ENCODE measurements at places on chromosomes 6 and 20.

GRCh38 chr20:37502654-37503053, 18.4 kb upstream of the NNAT start:
- no peak for ATAC-seq

DNA sequence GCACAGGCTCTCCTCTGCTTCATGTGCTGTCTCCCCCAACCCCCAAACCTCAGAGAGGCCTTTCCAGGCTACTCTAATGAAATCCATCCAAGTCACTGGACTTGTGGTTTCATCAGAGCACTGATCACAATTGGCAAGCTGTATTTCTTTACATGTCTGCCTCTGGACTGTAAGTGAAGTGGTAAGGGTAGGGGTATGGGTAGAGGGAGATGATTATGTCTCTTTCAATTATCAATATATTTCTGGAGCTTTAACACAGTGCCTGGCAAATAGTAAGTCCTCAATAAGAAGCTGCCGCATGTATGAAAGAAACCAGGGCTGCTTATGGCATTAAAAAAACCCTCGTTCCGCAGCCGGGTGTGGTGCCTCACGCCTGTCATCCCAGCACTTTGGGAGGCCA, 5.4 kb downstream of the TRERF1 start:
- no peak for ATAC-seq

DNA sequence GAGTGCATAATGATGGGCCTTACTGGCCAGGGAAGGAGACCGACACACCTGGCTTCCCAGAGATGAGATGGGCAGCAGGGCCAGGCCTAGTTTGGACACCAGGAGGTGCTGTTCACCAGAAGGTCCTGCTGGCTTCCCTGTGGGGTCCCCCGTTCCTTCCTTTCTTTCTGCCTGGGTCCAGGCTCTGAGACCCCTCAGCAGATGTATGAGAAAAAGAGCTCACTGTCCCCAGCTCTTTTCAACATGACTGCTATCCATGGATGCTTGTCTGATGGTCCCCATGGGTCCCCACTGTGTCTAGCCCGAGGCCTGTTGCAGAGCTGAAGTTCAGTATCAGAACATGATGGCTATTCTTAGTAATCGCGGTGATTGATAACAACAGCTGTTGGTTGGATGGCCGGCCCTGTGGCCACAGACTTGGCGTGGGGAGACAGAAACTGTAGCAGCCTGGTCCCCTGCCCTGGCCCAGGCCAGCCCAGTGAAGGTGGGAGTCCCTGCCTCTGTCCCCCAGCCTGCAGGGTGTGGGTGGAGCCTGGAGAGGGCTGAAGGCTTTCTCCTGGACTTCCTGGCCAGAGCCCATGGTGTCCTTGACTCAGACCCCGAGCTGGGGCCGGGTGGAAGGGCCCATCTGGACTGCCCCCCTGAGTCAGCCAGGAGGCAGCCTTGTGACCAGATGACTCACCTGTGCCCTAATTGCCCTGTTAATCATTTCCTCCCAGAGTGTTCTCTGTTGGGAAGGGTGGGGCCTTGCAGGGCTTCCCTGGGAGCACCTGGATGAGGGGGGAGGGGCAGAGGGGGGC, 9.9 kb upstream of the BAK1 start:
- ATAC-seq: peak; percentile 53

DNA sequence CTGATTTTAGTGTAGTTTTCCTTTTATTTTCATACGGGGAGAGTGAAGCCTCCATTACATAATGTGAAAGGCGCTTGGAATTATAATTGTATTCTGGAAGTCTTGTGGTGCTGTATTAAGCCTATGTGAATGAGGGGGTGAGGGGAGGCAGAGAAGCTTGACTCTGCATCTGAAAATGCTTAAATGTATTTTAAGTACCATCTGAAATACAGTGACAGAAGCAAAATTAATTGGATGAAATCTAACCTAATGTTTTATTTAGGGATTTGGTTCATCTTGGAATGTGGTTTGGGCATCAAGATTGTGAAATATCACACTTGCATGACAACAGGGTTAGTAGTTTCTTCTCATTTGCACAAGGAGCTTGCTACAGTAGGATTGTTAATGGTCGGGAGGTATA, 41.2 kb downstream of the TMEM200A start:
- ATAC-seq: no peak

GRCh38 chr20:46093531-46093930, 3.8 kb upstream of the NCOA5 start:
- ATAC-seq: no peak

DNA sequence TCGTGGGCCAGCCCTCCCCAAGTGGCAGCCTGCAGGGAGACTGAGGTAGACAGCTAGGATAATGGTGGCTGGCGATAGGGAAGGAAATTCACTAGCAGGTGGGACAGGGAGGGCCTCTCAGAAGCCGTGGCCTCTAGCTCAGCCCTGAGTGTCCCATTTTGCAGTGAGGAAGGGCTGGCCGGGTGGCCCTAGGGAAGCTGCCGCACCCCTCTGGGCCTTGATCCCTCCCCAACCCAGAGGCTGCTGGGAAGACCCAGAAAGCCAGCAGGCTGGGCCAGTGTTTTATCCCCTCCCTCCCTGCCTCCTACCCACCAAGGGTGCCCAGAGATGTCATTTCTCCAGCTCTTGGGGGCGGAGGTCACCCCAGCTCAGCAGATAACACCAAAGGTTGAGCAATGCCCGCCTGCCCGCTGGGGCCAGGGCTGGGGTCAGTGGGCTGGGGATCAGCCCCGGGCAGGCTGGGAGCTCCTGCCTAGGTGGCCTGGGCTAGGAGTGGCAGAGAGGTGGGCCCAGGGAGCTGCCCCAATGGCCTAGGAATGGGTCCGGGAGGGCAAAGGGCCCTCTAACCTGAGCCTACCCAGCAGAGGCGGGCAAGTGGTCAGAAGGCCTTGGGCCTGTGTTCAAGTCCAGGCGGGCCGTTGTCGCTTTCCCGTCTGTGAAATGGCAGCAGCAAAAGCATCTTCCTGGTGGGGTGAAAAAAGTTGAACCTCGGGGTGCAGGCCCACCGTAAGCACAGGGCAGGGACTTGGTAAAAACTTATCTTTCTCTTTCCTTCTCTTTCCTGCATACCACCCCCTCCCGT, 1.6 kb upstream of the CEBPB start:
- ATAC-seq: no peak

DNA sequence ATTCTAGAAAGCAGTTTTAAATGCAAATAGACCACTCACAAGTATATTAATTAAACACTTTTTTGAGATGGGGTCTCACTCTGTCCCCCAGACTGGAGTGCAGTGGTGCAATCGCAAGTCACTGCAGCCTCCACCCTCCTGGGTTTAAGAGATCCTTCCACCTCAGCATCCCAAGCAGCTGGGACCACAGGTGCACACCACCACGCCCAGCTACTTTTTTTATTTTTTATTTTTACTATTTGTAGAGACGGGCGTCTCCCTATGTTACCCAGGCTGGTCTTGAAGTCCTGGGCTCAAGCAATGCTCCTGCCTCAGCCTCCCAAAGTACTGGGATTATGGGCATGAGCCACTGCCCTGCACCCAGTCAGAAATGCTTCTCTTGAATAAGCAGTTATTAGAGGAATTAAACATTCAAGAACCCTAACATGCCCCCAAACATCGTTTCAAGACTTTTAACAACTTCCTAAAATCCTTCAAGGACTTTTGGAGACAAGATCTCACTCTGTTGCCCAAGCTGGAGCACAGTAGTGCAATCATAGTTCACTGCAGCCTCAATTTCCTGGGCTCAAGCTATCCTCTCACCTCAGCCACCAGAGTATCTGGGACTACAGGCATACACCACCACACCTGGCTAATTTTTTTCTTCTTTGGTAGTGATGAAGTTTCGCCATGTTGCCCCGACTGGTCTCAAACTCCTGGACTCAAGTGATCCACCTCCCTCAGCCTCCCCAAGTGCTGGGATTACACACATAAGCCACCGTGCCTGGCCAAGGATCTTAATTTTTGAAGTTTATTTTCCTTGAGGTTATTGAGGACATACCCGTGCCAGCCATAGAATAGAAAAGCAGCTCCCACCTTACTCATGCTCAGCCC, 3.2 kb downstream of the MCCD1 start:
- no peak for ATAC-seq

DNA sequence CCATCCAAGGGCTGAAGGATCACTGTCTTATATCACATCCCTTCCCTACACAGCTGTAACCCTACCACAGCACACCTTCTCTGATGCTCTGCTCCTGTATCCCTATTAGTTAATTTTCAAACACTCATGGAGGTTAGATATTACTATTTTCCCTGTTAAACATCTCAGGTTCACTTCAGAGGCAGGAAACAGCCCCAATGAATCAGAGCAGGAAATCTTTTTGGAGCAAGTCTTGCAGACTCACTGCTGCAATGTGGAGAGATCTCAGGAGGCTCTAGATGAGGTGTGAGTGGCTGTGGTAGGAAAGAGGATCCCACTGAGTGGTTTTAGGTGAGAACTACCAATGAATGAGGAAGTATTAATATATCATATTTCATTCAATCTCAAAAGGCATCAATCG, 19.7 kb upstream of the HTR1B start:
- ATAC-seq: no peak

- ATAC-seq: no peak
Observed at GRCh38 chr6:164379795-164380194, 929.6 kb downstream of the C6orf118 start.

DNA sequence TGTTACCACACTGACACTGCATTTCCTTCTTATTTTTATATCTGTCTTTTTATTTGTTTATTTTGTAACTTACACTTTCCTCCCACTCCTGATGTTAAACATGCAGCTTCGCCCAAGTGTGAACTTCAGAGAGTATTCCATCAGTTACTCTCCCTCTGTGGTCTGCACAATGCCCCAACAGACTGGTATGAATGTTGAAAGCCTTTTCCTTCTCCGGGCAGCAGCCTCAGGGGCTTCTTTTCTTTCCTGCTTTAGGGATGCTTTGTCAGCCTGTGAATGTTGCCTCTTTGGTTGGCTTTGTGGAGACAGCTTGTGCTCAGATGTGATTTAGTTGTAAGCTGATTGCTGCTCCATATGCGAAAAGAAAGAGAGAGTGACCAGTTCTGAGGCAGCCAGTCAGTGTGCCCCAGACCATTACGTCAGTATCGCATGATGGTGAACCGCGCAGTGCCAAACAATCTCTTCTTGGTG, 44.0 kb downstream of the SMPDL3A start:
- no peak for ATAC-seq

All from activated CD4-positive, CD25-positive, alpha-beta regulatory T cell treated with anti-CD3 and anti-CD28 coated beads, Interleukin-2, amount 50 U/mL, for 24 hours (primary cell).